Urinary bladder (tissue), 4 donors: ENCODE measurements at places on chromosomes 16 and 17.

DNA sequence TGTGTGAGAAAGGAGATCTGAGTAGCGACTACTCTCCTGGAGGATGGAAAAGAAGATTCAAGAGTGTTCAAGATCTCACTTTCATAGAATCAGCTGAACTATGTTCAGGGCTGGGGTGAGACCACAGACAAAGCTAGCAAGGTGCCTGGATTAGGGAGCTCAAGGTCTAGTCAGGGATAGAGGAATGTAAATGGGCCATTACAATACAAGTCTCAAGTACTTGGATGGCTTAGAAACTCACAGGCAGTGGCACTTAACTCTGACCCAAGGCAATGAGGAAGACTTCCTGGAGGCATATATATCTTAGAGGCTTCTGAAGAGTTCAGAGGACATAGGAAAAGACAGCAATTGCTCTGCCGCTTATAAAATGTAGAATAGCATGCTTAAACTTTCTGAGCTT lies 184.9 kb upstream of the CDH11 start:
- DNase-seq = no peak

- no peak for DNase-seq
These were observed 17.2 kb upstream of the NSMCE1 start for GRCh38 chr16:27285676-27286196.

DNA sequence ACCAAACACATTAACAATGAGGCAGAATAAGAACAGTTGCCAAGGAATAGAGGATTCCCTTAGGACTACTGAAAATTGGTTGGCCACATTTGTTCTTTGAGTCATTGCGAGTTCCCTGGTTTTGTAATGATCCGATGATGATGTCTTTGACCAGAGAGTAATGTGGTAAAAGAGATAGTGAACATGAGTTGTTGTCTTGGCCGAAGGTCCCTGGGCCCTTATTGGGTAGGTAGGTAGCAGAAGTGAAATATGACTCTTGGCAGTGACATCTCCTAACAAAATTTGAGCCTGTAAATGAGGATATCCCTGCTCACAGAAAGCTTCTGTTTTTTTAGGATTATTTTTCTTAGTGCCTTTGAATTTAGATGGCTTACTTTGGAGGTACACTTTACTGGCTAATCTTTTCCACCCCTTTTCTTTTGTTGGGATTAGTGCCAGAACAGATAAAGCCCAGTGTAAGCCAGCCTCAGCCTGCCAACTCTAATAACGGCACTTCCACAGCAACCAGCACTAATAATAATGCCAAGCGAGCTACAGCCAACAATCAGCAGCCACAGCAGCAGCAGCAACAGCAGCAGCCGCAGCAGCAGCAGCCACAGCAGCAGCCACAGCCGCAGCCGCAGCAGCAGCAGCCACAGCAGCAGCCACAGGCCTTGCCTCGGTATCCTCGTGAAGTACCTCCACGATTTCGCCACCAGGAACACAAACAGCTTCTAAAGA lies 47.2 kb downstream of the TNRC6A start:
- DNase-seq = no peak

DNA sequence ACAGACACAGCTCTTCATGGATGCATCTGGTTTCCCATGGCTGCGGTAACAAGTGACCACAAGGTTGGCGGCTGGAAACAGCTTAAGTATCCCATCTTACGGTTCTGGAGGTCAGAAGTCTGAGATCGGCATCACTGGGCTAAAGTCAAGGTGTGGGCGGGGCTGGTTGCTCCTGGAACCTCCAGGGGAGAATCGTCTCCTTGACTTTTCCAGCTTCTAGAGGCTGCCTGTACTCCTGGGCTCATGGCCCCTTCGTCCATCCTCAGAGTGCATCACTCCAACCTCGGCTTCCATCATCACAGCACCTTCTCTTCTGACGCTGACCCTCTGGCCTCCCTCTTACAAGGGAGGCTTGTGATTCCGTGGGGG lies 12.9 kb upstream of the CRISPLD2 start:
- no peak for DNase-seq

GRCh38 chr16:67104061-67104460 lies 5.7 kb upstream of the PHAF1 start:
- DNase-seq = no peak

DNA sequence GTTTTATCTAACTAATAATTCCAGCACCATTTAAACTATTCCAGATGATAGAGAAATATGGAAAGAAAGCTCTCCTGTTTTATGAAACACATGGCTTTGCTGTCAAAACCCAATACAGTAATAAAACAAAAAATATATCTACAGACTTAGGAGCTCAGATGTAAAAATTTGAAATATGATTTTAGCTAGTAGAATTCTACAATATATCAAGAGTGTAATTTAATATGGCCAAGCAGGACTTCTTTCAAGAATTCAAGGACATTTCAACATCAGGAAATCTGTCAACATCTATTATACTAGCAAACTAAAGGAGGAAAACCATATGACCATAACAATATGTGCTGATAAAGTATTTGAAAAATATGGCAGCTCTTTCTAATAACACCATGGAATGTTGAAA lies 57.5 kb downstream of the CCDC182 start:
- DNase-seq = no peak

DNA sequence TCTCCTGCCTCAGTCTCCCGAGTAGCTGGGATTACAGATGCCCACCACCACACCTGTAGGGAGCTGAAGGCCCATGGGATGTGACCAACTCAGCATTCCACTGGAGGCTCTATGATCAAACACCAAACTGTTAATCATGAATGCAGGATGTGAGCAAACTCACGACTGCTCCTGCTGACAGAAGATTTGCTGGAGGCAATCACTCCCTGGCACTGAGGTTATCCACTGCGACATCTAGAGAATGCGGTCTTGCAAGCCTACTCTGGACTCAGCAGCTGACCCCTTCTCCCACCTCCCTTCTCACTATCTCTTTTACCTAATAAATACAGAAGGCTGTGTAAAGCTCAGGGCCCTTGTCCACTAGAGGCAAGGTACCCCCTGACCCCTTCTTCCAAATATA lies 4.9 kb downstream of the TEX14 start:
- DNase-seq = no peak

DNA sequence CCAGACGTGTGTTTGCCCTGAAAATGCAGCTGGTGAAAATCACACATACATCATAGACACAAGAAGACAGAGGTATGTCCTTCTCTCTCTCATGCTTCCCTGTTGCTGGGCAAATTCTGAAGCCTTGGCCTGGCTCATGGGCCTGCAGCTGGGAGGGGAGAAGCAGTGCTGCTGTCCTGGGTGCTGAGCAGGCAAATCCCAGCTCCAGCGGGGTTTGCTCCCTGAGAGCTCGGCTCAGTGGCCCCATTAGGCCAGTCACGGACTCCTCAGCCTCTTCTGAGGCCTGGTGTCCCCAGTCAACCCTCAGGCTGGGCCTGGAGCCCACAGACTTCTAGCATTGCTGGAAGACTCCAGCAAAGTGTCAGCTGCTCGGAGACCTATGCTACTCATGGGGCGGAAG lies 11.7 kb downstream of the RHBDL3 start:
- no peak for DNase-seq

DNA sequence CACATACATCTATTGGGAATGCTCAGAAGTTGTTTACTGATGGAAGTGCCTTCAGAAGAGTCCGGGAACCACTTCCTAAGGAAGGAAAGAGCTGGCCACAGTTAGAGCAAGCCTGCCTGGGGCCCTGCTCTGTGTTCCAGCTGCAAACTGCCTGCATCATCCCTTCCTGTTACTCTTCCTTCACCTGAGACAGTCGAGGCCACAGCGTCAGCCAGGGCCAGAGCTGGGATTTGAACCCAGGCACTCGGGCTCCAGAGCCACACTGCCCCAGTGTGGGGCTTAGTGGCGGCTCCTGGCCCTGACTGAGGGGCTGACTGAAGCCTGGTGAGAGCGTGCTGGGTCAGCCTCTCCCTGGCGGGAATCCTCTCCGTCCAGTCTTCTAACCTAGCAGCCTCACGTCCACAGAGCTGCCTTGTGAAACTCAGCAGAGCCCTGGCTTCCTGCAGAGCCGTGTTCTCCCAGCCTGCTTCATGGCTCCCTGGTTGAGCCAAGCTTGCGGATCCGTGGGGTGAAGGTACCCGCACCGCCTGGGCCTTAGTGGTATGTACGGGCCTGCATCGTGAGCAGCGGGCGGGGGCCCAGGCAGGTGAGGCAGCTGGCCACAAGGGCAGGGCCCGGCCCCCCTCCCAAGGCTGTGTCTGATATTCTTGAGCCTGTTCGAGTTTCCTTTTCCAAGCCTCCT lies 4.6 kb upstream of the C17orf99 start:
- no peak for DNase-seq

GRCh38 chr16:11980136-11980844 lies 3.8 kb downstream of the SNX29 start:
- no peak for DNase-seq

DNA sequence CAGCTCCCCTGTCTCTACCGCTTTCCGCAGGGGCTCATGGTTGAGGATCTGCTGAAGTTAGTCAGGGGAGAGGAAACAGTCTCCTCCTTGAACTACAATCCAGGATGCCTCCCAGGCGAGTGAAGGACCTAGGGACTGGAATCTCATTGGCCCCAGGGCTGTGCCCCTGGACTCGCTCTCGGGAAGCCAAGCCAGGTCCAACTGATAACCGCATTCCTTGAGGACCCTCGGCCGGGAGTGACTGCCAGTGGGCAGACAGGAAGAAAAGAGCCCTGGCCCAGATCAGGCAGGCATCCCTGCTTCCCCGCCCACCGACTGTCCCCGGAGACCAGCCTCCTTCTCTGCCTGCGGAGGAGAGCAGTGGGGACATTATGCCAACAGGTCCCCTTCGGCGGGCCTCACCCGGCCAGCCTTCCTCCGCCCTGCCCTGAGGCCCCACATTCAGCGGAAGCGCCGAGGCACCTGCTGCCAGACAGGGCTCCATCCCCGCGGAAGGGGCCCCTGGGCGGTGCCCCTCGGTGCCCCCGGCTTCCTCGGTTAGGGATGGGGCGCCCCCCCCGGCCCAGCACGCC lies 776 bp downstream of the LRRC75A start:
- DNase-seq = no peak

DNA sequence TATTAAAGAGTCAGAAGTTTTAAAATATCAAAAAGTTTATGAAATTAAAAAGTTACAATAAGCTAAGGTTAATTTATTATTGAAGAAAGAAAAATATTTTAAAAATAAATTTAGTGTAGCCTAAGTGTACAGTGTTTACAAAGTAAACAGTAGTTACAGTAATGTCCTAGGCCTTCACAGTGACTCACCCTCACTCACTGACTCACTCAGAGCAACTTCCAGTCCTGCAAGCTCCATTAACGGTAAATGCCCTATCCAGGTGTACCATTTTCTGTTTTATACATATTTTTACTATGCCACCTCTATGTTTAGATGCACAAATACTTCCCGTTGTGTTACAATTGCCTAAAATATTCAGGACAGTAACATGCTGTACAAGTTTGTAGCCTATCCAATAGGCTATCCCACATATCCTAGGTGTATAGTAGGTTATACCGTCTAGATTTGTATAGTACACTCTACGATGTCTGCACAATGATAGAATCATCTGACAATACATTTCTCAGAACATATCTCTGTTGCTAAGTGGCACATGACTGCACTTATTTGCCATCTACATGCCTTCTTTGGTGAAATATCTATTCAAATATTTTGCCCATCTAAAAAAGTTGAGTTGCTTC lies 67.2 kb upstream of the WSB1 start:
- DNase-seq = no peak

GRCh38 chr17:78257810-78258322 lies 26.4 kb downstream of the TMEM235 start:
- no peak for DNase-seq

DNA sequence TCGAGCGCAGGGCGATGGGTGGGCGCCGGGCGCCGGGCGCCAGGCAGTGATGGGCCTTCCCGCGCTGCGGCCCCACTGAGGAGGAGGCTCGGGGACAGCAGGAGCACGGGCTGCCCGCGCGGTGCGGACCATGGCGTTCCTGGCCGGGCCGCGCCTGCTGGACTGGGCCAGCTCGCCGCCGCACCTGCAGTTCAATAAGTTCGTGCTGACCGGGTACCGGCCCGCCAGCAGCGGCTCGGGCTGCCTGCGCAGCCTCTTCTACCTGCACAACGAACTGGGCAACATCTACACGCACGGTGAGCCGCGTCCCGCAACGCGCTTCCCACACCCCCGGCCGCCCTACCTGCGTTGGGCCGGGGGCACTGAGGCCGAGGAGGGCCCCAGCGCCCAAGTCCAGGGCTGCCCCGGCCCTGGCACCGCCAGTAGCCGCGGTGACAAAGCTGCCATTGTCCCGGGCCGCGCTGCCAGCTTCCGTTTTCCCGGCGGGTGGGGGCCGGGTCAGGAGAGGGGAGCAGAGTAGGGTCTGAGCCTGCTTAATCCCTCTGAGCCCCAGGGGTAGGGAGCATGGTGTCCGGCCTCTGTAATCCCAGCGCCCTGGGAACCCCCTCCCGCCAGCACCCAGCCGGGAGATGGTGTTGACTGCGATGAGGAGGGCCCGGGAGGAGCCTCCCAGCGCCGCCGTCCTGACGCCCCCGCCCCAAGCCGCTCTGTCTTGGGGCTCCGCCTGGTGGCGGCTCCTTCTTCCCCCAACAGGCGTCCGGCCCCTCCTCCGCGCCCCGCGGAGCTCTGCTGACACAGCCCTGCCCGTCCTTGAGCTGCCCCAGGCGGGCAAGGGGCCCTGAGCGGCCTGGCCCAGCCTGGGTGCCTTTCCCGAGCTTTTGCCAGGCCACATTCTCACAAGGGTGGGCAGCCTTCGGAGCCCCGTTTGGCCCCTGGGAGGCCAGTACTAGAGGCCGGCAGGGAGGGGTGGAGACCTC lies 685 bp downstream of the PAQR4 start:
- no peak for DNase-seq

DNA sequence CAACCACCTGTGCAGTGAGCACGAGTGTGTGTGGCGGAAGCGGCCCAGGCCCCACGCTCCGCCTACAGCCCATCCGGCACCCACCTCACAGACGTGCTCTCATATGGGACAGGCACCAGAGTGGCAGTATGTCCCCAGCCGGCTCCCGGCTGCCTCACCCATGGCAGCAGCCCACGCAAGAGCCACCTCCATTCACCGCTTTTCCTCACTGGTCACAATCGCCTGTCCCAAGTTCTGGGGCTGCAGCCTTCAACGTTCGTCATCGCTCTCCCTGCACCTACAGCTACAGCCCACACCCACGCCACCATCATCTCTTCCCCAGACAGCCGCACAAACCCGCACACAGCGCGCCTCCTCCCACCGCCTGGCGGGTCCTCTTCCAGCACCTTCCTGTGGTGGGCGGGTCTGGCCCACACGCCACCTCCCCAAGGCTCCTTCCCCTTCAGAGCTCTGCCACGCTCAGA lies 17.5 kb upstream of the TRAP1 start:
- no peak for DNase-seq
